SW480 (cell line): ENCODE measurements at places on chromosomes 16 and 17.

DNA sequence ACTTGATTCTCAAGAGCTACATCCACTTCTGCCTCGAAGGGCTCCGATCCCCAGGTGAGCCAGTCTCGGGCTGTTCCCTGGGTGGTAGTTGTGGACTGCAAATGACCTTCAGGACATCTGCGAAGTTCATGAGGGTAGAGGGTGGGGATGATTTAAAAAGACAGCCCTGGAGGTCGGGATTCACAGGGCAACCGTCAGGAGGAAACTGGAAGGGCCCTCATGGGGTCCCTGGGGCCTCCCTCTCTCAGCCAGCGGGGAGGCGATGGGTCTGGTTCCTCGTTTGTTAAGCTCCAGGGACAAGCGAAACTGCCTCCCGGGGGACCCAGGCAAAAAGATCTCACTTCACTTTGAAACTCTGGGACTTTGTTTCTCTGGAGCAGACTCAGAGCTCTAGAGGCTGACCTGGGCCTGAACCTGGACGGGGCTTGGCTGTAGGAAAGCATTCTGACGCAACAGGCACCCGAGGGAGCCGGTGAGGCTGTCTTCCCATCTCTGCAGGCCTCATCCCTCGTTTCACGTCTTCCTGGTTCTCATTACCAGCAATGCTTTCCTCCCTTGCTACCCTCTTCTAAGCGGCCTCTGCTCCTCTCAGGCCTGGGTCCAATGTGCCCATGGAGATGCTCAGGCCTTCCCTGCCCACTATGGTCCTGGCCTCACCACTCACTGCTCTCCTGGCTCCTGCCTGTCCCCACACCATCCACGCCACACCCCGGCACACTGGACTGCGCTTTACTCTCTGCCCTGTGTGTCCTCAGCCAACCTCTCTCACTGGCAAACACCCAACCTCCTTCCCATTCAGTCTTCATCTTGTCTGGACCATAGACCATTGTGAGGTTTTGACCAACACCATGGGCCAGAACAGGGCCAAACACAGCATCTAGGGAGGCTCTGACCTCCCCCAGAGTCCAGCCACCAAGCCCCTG lies 214.2 kb upstream of the TNRC6C start:
- no peak for DNase-seq

DNA sequence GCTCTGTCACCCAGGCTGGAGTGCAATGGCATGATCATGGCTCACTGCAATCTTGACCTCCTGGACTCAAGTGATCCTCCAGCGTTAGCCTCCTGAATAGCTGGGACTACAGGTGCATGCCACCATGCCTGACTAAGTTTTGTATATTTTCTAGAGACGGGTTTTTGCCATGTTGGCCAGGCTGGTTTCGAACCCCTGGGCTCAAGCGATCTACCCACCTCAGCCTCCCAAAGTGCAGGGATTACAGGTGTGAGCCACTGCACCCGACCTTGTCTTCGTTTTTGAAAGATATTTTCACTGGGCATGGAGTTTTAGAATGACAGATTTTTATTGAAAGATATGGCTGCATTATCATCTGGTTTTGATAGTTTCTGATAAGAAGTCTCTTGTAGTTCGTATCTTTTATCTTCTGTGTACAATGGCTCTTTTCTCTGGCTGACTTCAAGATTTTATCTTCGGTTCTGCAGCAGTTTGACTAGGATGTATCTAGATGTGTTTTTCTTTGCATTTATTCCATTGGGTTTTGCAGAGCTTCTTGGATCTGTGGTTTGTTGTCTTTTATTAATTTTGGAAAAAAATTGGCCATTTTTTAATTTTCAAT lies 14.6 kb downstream of the ADGRG5 start:
- DNase-seq, result no peak

DNA sequence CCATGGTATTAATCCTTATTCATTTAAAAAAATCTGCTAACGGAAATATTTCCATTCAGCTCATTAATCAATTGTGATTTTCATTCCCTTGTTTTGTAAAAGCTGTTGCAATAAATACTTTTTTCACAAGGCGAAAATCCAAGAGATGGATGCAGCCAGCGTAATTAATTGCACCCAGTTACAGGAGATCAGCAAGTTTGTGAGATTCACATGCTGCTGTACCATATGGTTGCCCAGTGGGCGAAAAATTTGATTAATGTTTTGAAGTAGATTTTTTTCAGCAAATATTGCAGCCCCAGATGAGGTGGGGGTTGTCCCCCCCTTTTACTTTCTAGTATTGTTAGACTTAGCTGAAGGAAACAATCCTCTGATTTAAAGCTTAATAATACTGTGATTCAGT lies 186.6 kb downstream of the WWOX start:
- no peak for DNase-seq

- DNase-seq, result no peak
Measured at GRCh38 chr17:63966646-63967264, 6.0 kb downstream of the SCN4A start.

- DNase-seq, result no peak
Measured at GRCh38 chr17:6674586-6674985, 23.0 kb downstream of the C17orf100 start.

DNA sequence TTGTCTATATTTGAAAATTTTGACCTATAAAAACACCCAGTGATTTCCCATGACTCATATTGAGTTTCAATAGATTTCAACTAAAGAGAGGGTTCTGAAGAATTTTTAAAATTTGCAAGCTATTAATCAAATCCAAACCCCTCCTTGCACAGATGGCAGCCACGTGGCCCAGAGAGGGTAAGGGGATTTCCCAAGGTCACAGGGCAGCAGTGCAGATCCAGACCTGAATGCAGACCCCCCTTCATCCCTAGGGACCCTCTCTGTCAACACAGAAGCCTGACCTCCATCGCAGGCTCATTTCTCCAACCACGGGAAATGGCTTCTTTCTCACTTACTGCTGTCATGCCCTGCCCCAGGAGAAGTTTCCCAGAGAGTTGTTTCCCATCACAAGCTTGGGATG lies 24.7 kb upstream of the CES5A start:
- DNase-seq, result no peak
